Activated CD8-positive, alpha-beta memory T cell treated with anti-CD3 and anti-CD28 coated beads for 1 hour (primary cell): ENCODE measurements at places on chromosomes 13 and 19.

DNA sequence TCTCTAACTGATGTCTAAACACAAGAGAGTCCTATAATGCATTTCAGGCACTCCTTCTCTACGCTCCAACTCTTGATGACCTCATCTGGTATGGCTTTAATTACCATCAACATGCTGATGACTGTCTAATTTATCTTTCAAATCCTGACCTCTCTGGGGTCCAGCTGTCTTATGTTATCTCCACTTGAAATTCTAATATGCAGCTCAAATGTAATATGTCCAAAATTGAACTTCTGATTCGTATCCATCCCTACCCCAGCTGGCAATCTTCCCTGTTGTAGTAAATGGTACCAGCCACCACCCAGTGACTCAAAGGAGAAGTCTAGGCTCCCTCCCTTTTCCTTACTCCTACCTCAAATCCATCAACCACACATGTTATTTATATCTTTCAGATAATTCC is 288.0 kb upstream of the SLC10A2 start:
- DNase-seq = no peak

- no peak for DNase-seq
Observed at GRCh38 chr19:30273184-30273583, 99.0 kb upstream of the ZNF536 start.

- DNase-seq = no peak
Observed at GRCh38 chr19:39111593-39112199, 13.9 kb upstream of the PAK4 start.

DNA sequence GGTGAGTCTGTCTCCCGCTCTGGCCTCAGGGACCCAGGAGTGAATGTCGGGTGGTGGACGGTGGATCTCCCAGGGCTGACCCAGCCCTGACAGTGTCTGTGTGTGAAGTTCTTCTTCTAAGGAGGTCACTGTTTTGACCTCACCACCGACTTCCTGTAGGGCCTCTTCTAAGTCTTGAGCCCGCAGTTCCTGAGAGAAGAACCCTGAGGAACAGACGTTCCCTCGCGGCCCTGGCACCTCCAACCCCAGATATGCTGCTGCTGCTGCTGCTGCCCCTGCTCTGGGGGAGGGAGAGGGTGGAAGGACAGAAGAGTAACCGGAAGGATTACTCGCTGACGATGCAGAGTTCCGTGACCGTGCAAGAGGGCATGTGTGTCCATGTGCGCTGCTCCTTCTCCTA is at the start of gene SIGLEC7:
Gene SIGLEC7 (plus strand): TSS at position 183 of the 400 bp plus-strand sequence. CDS start 69 bp downstream, at position 252.
- DNase-seq = no peak

- DNase-seq = no peak
Observed at GRCh38 chr13:109599901-109600657, 186.3 kb downstream of the IRS2 start.

GRCh38 chr19:16030964-16031871 is 45.1 kb upstream of the TPM4 start:
- DNase-seq = no peak

DNA sequence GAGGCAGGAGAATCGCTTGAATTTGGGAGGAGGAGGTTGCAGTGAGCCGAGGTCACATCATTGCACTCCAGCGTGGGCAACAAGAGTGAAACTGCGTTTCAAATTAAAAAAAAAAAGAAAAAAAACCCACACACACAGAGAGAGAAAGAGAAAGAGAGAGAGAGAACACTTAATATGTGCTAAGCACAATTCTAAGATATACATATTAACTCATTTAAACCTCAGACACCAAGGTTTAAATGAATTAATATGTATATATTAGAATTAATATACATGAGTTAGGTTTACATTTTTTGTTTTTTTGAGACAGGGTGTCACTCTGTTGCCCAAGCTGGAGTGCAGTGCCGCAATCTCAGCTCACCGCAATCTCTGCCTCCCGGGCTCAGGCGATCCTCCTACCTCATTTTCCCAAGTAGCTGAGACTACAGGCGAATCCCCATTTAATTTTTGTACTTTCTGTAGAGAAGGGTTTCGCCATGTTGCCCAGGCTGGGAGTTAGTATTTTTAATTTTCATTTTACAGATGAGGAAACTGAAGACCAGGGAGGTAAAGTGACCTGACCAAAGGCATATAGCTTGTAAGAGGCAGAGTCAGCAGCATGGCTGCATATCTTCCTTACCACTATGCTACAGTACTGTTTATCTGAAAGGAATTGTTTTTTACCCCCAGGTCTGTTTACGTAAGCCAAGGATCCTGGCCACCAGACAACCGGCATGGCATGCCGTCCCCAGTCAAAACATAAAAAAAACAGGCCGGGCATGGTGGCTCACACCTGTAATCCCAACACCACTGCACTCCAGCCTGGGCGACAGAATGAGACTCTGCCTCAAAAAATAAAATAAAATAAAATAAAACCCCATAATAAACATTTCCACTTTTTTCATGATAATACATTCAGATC is 2.3 kb downstream of the SYMPK start:
- no peak for DNase-seq

- DNase-seq = no peak
Observed at GRCh38 chr13:49810567-49811526, 18.4 kb upstream of the KPNA3 start.

DNA sequence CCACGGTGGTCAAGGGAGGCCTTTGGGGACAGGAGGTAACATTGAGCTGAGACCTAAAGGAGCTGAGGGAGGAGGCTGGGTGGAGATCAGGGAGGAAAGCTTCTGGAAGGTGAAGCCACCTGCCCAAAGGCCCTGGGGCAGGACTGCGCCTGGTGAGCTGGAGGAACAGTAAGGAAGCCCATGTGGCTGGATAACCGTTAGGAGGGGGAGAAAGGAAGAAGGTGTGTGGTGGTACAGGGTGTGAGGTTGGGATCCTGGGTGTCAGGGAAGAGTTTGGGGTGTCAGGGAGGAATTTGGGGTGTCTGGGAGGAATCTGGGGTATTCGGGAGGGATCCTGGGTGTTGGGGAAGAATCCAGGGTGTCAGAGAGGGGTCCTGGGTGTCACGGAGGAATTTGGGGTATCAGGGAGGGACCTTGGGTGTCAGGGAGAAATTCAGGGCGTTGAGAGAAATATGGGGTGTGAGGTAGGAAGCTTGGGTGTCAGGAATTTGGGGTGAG is 695 bp downstream of the TICAM1 start:
- DNase-seq = no peak

DNA sequence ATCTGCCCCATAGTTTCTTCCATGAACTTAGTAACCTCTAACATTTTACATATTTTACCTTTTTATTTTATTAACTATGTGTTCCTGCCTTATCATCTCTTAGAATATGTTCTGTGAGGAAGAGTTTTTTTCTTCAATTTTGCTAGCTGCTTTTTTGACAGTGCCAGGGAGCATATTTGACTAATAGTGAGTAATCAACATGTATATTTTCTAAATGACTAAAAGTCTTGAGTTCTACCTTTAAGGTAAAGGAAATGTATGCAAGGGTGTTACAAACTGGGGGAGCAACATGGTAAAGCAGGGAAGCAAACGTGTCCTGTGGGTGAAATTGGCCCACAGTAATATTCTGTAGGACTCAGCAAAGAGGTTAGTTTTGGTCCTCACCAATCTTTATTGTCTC is 165.5 kb downstream of the NBEA start:
- no peak for DNase-seq

DNA sequence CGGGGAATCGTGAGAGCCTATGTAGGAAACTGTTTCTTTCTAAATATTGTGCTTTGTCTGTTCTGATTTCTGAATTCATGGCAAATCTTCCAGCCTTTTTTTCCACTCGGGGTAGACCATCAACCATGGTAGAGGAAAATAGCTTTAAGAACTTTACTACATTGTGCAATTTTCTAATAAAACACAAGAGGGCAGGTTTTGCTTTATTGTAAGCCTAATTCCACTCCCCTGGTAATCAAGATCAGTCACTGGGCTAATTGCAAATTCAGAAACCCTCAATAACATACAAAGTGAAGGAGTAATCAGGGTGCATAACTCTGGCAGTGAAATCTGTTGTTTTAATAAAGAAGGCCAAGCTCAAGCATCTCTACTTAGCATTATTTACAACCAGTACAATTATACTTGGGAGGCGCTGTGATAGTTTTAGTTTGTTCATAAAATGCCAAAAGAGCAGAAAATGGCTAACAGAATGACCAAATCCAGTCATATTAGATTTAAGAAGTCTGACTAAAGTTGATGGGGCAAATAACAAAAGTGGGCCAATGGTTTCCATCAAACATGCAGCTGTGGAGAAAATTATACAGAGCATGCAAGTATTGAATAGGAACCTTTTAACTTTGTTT is 43.8 kb downstream of the DCT start:
- DNase-seq = no peak
